ENCODE measurements at places on chromosomes 5 and 9.

DNA sequence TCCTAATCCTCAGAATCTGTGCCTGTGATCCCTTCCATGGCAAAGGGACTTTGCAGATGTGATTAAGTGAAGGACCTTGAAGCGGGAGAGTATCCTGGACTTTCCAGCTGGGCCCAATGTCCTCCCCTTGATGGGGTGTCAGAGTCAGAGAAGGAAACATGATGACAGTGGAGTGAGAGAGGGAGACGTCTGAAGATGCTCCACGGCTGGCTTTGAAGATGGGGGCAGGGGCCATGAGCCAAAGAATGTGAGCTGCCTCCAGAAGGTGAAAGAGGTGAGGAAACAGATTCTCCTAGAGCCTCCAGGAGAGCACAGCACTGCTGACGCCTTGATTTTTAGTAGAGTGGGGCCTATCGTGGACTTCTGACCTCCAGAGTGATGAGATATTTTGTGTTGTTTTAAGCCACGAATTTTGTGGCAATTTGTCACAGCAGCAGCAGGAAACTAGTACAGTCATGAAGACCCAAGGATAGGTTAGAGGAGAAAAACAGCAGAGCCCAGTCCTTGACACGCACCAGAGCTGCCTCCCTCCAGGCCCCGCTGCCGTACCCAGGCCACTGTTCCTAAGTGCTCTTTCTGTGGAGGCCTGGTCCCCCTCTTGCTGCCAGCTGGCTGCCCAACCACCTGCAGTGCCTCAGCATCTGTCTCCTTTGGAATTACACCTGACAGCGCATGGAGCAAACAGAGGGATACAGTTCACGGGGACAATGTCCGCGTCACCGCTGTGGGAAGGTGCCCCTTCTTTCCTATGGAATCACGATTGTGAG is 78.1 kb downstream of the MACROH2A1 start:
- DNase-seq, result no peak

GRCh38 chr5:178115136-178115813 is 1.9 kb downstream of the N4BP3 start:
- DNase-seq, result no peak

DNA sequence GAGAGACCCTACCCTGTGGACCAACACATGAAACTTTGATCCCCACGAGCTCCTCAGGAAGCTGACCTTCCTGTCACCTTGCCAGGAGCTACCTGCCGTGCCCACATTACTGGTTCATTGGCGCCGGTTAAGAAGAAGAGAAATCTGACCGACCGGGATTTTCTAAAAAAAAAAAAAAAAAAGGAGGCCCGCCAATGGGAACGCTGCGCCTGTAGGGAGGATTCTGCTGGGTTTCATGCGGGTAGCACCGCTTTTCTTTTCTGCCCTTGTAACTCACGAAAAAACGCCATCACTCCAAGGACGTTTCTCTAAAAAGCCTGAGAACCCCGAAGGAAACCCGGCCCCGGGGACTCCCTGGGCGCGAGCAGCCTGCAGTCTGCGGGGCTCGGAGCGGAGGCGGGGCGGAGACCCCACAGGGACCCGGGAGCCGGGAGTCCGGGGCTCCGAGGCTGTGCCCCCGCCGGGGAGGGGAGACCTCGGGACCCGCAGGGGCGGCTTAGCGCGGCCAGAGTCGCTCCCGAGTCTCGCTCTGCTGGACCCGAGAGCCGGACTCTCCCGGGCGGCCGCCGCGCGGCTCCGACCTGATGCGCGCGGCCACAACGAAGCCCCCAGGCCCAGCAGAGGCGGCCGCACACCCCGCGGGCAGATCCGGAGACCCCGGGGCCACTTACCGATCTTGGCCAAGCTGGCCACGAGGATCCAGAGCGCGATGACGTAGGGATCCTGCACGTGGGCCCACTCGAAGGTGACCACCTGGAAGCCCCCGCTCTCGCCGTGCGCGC is 617 bp downstream of the SLC9A3 start:
- no peak for DNase-seq

GRCh38 chr5:176738637-176739250 is 71.6 kb upstream of the UNC5A start:
- DNase-seq, result no peak

DNA sequence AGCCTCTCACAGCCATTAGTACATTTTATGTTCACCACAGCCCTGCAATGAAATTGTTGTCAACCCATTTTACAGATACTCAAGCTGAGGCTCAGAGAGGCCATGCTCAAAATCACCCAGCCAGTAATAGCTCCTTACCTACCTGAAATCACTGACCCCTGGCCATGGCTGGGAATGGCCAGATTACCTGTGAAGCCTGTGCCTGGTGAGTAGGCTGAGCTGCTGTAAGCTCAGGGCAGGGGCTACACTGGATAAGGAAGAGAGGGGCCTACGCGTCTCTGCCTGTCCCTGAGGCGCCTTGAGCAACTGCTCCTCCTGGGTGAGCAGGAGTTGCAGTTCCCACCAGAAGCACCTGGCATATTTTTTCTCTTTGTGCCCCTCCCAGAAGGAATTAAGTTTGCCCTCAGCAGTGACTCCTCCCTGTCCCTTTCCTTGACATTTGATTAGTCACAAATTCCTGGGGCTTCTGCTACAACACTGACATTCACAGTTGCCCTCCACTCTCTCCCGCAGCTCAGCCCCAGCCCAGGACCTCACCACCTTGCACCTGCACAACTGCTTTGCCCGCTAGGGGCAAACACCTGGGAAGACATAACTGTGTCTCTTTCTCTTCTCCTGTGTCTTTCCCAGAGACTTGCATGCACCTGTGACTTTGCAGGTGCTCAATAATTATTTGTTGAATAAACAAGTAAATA is 5.7 kb downstream of the CLTB start:
- DNase-seq, result no peak

- DNase-seq, result no peak
These were observed 73.2 kb downstream of the ACER2 start for GRCh38 chr9:19481971-19482404.

DNA sequence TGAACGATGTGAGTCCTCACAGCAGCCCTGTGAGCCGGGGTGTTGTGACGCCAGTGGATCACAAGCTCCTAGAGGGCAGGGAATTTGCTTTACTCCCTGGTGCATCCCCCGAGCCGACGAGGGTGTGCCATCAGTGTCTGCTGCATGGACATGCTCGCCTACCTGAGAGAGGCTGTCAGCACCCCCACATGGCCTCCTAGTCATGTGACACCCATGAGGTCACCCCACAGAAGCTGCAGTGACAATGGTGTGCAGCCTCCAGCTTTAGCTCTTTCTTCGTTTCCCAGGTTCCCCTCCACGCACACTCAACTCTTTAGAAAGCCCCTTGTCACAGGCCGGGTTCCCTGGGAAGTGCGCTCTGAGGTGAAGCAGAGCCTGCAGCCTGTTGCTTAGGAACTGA is 19.8 kb upstream of the GABBR2 start:
- no peak for DNase-seq

GRCh38 chr5:171207256-171207847 is 101.7 kb upstream of the TLX3 start:
- DNase-seq, result no peak

DNA sequence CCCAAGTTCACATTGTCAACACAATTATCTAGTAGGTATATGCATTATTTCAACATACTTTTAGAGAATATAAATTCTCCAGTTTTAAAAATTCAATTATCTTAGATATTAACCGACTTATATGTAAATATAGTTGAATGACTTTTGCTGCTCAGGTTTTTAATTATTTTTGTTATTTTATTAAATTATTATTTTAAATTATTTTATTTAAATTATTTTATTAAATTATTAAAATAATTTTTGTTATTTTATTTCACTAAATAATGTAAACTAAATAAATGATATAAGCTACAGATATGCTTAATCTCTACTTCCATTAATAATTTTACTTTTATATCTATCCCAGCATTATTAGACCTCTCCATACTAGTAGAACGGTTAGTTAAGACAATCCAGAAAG is 544.3 kb upstream of the ARRDC3 start:
- no peak for DNase-seq

DNA sequence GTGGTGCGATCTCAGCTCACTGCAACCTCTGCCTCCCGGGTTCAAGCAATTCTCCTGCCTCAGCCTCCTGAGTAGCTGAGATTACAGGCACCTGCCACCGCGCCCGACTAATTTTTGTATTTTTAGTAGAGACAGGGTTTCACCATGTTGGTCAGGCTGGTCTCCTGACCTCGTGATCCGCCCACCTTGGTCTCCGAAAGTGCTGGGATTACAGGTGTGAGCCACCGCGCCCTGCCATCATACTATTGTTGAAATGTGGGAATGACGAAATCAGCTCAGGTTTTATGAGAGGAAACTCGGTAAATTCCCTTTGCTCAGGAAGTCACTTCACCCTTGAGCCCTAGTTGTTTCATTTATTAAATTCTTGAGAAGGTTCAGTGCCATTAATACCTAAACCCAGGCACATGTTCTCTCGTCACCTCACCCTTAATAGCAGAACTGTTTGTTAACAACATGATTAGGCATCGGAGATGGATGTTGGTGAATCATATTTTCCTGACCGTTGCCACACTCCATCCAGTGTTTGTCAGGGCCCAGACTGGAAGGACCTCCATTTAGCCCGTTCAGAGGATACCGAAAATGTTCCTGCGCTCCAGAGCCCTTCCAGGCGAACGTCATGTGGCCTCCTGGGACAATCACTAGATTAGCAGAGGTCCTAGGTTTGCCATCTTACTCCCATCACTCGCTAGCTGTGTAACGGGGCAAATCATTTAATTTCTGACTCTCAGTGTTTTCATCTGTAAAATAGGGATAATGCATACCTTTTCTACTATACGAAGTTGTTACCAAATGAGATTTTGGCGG is 20.0 kb upstream of the CREBRF start:
- DNase-seq, result no peak

DNA sequence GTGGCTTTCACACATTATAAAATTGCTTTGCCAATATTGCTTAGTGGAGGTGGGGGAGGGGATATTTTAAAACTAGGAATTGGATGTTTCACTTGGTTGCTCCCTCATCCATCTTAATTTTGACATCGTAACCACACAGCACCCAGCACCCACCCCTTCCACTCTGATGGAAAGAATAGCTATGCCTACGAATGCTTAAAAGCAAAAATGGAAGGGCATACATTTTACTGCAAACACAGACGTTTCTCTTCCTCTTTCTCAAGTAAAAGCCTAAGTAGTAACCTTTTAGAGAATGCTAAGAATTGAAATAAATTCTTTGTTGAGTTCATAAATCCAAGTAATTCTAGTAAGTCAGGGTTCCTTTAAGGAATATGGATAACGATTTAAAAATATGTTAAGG is 69.9 kb downstream of the JAKMIP2 start:
- DNase-seq, result no peak

DNA sequence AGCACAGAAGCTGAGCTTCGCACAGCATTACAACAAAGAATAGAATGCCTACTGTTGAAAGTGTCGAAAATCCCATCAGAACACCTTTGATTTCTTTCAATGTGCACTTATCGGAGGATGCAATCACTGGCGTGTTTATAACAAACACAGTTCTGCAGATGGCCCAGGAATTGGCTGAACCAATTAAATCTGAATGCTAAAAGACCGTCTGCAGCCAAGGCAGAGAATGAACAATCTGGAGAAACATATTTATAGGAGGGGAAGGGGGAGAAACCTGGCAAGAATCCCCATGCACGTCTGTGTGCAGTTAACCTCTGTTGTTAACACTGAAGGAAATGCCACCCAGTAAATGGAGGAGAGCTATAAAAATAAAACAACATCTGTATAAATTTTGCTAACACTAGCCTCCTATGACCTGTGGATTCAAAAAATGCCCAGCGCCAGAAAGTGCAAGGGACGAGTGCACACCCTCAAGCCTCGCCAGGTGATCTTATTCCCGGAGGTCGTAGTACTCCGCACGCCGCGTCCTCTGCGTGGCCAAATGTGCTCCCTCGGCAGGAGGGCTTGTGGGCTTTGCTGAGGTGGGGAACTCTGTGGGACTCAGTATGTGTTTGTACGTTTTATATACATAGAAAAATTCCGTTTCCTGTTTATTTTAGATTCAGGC is 56.8 kb downstream of the PTCH1 start:
- DNase-seq, result no peak

- no peak for DNase-seq
These were observed 30.4 kb upstream of the SLC2A8 start for GRCh38 chr9:127366594-127366993.

- no peak for DNase-seq
These were observed 405.3 kb upstream of the CLINT1 start for GRCh38 chr5:158264264-158264663.

- DNase-seq, result no peak
These were observed 995 bp downstream of the IPPK start for GRCh38 chr9:92668746-92669526.

DNA sequence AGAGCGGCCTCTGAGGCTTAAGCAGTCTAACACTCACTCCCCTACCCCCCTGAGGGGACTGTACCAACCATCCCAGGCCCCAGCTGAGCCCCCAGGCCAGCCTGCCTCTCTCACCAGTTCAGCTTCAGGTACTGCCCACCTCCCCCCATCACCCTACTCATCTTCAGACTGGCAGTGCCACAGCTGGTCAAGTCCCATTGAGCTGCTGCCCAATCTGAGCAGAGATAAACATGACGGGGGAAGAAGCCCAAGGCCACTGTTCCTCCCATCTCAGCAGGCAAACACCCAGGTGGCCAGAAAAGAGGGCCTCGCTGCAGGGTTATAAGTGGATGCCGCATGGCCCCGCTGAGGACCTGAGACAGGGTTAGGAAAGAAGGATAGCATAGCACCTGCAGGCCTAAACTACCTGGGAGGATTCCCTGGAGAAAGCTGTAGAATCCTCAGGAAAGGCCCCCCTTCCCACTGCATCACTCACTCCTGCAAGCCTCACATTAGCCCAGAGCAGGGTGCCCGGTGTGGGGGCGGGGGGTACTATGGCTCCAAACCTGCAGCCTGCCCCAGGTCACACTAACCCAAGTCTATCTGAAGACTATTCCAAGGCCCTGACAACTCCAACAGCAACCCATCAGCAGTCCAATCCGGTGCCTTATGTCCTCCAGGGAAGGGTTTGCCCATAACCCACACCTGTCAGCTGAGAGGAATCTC is 3.6 kb downstream of the B4GALT1 start:
- no peak for DNase-seq

DNA sequence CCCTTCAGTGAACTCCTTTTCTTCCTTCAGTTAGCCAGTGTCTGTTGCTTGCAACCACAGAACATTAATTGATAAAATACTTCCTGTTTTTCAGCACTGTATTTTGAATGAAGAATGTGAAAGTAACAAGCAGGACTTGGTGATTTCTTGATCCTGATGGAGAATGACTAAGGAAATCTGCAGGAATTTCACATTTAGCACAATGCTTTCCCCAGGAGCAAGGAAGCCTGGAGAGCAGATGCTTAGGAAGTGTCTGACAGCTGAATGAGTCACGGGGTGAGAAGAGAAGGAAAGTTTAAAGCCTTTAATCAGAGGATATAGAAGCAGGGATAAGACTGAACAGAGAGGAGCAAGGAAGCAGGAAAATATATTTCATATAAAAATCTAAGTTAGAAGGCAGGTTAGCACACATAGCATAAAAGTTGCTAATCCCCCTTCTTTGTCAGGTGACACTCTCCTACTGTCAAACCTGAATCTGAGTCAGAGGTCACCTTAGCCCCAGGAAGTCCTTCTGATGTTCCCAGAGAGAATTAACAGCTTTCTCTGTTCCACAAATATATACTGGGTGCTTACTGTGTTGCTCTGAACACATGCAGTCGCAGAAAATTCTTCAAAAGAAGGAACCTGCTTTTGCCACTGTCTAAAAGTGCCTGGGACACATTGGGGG is 59.7 kb downstream of the GNA14 start:
- peak; percentile 51 for DNase-seq

GRCh38 chr5:59843511-59844213 is 49.9 kb downstream of the PDE4D start:
- no peak for DNase-seq

- no peak for DNase-seq
These were observed 570.9 kb downstream of the TLE1 start for GRCh38 chr9:81118416-81118815.
